ENCODE measurements at places on chromosomes 11 and 22.

GRCh38 chr11:73757598-73757997, 3.3 kb downstream of the RAB6A start:
- no peak for DNase-seq

- DNase-seq = no peak
Measured at GRCh38 chr22:27630754-27631153, 170.8 kb downstream of the MN1 start.

GRCh38 chr11:71498091-71498490, 29.0 kb upstream of the KRTAP5-7 start:
- DNase-seq = no peak

GRCh38 chr22:20111689-20112622, 3.9 kb upstream of the RANBP1 start:
- DNase-seq = no peak

GRCh38 chr11:81897639-81898038, 836.0 kb downstream of the FAM181B start:
- DNase-seq = no peak

GRCh38 chr22:17537155-17537554, 26.1 kb upstream of the SLC25A18 start:
- DNase-seq = no peak

GRCh38 chr11:118933486-118933885, 7.8 kb upstream of the BCL9L start:
- no peak for DNase-seq

- DNase-seq = no peak
Measured at GRCh38 chr11:133992121-133992520, 35.4 kb upstream of the IGSF9B start.

GRCh38 chr11:48022445-48022844, 42.1 kb downstream of the PTPRJ start:
- no peak for DNase-seq

GRCh38 chr11:129023968-129024676, 81.5 kb upstream of the TP53AIP1 start:
- DNase-seq = no peak

DNA sequence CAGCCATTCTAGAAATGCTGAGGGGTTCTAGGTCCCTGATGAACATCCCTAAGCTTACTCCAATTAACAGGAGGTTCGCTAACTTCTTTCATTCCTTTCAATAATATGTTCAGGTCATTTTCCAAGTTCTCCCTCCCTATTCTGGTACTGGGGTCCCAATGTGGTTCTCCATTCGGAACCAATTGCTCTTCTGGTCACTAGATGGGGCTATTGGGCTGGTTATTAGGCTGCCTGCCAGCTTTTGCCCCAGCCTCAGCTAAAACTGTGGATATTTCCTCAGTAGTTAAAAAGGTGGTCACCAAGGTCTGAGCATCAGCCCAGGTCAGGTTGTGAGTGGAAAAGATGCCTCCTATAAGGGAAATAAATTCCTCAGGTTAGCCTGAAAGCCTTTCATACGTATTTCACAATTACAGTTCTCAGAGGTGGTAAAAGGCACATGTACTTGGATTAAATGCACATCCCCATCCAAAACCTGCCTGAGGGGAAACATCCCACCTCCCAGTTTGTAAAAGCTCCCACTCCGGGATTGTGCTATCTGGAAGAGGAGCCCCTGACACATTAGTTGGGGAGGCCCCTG, 161.1 kb upstream of the CCDC179 start:
- no peak for DNase-seq

- no peak for DNase-seq
Measured at GRCh38 chr11:86370922-86371594, 3.6 kb upstream of the CCDC81 start.

DNA sequence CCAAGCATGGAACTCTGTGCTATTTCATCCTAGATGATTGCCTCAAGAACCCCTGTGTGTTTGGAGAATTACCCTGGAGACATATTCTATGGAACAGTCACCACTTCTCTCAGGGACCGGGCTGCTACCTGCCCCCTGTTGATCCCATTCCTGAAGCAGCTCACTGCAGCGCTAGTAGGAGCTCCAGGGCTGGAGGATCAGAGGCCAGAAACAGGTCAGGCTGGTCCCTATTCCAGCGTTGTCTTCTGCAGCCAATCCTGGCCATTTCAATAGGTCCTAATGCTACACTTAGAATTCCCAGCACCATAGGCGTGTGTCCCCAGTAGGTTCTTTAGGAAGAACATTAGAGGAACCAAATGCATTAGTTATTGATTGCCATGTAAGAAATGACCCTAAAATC, 48.9 kb downstream of the BTG4 start:
- no peak for DNase-seq

DNA sequence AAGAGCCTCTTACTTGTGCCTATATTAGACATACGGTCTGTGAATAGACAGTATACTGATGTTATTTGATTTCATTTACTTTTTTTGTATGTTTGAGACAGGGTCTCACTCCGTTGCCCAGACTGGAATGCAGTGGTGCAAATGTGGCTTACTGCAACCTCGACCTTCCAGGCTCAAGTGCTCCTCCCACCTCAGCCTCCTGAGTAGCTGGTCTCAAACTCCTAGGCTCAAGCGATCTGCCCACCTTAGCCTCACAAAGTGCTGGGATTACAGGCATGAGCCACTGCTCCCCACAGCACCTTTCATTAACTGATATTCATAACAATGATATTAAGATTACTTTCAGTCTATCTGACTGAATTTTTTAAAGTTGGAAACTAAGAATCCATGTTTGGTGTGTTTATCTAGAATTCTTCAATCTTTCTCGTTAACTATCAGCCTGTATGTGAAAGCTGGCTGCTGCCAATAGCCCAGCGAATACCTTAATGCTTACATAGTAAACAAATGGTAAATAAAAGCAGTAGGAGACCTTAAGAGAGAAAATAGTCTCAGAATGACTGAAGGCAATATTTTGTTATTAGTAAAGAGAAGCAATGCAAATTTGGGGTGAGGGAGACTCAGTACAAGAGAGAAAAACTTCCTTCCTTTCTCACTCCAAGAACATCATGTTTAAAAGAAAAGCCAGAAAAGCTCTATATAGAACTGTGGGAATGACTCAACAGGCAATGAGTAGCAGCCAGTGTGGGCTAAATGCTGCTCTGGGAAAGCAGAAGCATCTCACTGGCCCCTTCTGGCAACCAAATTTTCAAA, 101.9 kb downstream of the MRTFA start:
- no peak for DNase-seq

DNA sequence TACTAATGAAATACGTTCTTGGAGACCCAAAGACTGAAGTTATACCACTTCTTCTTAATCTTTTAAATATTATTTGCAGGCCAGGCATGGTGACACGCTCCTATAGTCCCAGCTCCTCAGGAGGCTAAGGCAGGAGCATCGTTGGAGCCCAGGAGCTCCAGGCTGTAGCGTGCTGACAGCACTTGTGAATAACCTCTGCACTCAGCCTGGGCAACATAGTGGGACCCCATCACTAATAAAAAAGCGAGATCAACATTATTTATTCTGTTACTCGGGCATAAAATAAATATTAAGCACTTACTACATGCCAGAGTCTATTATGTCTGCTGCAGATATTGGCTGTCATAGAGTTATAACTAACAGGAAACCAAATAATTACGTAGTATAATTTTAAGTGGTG, 720 bp upstream of the MED17 start:
- DNase-seq = no peak

DNA sequence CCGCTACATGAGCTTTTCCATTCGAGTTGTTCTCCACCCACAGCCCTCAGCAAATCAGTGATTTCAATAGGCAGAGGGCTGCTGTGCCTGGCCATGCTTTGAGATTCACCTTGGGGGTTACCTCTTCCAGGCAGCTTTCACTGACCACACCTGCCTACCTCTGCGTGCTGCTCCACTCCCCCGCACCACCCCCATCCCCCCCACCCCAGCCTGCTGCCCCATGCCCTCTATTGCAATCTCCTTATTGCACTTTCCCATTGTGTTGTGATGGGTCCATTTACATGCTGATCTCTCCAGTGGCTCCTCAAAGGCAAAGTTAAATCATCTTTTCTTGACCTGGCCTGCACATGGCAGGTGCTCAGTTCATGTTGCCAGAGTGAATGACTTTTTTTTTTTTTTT, 18.0 kb upstream of the POLA2 start:
- DNase-seq = no peak

DNA sequence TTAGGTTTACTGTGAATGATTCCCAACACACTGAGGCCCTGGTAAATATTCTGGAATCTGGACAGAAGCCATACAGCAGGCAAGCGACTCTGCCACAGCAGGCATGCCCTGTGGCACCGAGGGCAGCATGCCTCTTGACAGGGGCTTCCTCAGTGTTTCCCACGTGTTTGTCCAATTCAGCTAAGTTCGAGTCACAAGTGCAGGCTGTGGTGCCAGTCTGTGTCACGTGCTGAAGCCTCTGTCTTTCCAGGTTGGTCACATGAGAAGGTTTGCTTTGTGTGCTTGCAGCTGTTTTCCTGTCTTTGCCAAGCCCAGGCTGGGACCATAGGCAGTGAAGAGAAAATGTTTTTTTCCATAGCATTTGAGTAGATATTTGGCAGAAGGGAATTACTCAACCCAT, 2.4 kb upstream of the PPFIBP2 start:
- no peak for DNase-seq
